ENCODE measurements at places on chromosomes 3 and 15. TPM values are rescaled to one million over a fixed set of nuclear protein-coding genes. Genes with fewer than 3 reads are reported as not detected.
A peak's percentile ranks its signal among the peaks of the same experiment; 100 is the strongest.

DNA sequence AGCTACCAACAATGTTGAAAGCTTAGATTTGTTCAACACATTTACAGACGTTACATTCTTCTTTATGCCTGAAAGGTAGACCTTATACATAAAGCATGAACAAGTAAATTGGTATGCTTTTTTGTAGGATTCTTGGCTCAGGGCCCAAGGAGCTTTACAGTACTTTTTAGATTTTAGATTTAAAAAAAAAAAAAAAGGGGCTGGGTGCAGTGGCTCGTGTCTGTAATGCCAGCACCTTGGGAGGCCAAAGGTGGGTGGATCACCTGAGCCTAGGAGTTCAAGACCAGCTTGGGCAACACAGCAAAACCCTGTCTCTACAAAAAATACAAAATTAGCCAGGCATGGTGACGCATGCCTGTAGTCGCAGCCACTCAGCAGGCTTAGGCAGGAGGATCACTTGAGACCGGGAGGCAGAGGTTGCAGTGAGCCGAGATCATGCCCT lies 39.7 kb downstream of the MEF2A start:
- DNase-seq = no peak

GRCh38 chr15:101244889-101245668 lies 6.8 kb downstream of the CHSY1 start:
- no peak for DNase-seq

DNA sequence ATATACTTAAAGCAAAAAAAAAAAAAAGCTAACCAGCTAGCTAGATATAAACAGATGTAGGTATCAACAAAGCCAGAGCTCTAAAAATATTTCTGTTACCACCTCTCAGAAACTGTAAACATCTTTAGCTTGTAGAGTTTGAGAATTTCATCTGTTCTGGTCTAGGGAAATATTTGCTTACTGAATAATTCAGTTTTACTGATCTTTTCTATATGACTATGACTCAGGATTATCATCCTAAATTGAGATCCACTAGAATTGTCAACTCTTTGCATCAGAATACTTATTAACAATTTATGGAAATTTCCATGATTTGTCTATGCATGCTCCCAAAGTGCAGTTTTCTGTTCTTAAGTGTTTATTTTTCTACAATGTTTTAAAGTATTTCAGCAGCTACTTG lies 517.3 kb downstream of the DIPK2A start:
- DNase-seq = no peak

- peak; percentile 51 for DNase-seq
Measured at GRCh38 chr15:74653426-74654102, 37.9 kb downstream of the CLK3 start.

- peak; percentile 57 for DNase-seq
Measured at GRCh38 chr3:71395927-71396695, 187.4 kb downstream of the FOXP1 start.

DNA sequence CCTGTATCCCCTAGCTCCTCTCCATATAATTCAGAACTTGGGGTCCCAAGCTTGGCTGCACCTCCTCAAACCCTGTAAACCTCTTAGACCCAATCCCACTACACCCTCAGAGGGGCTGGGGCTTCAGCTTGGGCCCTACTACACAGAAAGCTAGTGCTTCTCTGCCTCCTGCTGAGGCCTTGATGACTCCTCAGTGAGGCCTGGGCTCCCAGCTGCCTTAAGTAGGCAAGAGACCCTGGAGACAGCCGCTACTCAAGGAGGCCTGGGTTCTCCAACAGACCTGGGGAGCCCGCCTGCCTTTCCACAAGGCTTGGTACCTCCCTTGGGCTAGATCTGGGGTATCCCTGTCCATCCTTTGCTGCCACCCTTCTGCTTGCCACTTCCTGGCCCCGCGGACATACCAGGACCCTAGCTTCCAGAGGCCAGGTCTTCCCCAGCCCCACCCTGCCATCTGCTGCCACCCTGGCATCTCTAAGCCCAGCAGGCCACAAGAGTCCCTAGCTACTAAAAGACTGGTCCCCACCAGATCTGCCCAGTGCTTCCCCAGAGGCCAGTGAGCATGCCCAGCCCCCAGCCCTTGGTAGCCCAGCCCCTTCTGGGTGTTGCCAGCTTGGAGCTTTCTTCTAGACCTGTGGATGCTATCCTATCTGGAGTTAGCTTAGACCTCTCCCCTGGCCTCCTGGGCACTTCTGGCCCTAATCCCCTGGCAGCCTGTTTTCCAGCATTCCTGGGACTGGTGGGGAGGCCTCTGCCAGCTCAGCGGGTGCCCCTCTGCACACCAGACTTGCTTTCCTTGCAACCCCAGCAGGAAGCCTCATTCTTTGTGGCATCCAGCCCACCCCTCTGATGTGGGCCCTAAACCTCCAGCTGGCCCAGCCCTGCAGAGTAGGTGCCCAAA lies 13.7 kb downstream of the C15orf39 start:
- DNase-seq = peak; percentile 32

GRCh38 chr3:73571238-73571794 lies 53.4 kb downstream of the PDZRN3 start:
- DNase-seq = no peak

- DNase-seq = no peak
Measured at GRCh38 chr3:151769175-151769574, 35.4 kb downstream of the AADACL2 start.

DNA sequence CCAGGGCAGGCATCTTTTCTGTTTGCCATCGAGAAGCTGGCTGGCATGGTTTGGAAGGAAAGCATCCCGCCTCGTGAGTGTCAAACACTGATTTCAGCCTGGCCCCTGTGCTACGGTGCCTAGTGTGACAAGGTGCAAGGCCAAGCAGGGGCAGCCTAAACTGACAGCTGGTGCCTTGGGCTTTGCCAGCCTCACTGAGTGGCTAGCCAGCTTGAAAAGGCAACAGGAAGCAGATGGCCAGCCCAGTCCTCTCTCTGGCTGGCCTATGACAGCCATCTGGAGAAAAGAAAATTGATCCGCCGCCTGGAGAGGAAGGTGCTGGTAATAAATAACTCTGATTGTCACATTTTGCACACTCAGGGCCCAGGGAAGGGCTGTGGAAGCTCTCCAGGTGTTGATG lies 52.2 kb downstream of the C3orf85 start:
- DNase-seq = no peak

GRCh38 chr3:51709675-51710074 lies 2.8 kb downstream of the GRM2 start:
- DNase-seq = no peak

DNA sequence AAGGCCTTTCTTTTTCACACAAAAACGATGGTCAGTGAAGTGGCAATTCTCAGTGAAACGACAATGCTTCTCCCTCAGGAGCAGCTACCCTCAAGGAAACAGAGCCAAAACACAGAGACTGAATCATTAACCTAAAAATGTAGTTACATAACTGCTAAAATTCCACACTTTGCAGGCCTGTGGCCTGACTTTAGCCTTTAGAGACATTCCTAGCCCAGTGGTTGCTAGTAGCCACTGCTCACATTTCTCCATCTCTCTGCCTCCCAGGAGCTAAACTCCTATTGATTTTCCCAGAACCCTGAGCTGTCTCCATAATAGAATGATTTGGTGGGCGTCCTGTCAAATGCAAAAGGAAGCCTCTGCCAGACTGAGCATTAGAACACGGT lies 630.1 kb upstream of the KCNMB2 start:
- DNase-seq = peak; percentile 96

DNA sequence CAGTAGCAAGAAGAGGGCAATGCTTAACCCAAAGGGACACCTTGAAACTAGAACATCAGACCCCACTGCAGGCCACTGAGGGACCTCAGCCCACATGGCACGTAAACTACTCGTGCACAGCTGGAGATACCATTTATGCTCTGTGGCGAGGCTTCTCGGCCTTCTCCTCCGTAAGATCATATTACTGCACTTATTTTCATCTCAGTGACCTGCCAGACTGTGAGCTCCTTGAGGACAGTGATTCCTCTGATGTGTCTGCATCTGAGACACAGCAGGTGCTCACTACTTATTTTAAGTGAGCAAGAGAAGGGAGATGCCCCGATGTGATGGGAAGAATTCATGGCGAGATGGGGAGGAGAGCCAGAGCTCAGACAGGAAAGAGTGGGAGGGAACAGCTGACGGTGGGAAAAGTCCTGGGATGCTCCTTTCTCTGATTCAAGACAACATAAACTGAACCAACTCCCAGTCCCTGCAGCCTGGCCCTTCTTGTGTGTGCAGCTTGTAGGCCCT lies 137.6 kb downstream of the RPLP1 start:
- DNase-seq = no peak

GRCh38 chr3:15633159-15633558 lies 31.6 kb downstream of the BTD start:
- DNase-seq = peak; percentile 39

- DNase-seq = peak; percentile 54
Measured at GRCh38 chr3:141050576-141051442, at the start of gene SPSB4. SPSB4 (plus strand) TSS chr3:141051347; CDS start chr3:141066105, 14,758 bp downstream.

DNA sequence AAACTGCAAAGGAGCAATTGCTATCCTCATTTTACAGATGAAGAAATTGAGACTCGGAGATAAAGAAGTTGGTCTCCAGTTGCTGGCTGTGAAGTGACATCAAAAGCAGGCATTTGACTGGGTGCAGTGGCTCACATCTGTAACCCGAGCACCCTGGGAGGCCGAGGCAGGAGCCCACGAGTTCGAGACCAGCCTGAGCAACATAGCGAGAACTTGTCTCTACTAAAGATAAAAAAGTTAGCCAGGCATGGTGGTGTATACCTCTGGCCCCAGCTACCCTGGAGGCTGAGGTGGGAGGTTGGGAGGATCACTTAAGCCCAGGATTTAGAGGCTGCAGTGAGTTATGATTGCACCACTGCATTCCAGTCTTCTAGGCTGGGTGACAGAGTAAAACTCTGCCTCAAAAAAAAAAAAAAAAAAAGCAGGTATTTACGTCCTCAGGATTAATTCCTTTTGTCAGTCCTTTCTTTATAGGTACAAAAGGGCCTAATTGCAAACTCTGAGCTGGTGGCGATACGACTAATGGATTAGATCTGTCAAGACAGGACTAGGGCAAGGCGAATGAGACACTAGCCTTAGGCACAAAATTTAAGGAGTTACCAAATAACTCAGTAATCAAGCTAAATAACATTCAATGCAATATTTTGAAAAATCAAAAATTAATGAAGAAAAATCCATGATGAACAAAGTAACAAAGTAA lies 5.9 kb upstream of the DNASE1L3 start:
- no peak for DNase-seq

- DNase-seq = peak; percentile 91
Measured at GRCh38 chr3:69784954-69785514, 45.8 kb downstream of the MITF start.

- DNase-seq = peak; percentile 58
Measured at GRCh38 chr15:47870300-47870955, 153.1 kb downstream of the SEMA6D start.

- DNase-seq = no peak
Measured at GRCh38 chr3:61253756-61254155, 2.5 kb upstream of the FHIT start.

DNA sequence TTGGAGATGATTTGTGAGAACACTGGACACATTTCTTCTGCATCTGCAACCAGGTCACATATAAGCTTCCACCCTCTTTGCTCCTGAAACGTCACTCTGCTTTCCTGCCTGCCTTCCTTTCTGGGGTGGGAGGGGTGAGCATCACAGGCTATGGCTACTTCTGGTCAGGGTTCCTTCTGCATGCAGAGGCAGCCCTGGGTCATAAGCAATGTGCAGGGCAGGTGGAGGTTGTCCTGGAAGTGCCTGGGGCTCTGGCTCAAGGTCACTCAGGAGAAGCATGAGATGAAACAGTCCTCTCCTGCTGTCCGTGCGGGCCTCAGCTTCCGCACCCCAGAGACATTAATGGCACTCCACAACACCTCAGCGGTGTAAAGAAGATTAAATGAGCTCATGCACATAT lies 15.1 kb downstream of the SLC6A20 start:
- no peak for DNase-seq

DNA sequence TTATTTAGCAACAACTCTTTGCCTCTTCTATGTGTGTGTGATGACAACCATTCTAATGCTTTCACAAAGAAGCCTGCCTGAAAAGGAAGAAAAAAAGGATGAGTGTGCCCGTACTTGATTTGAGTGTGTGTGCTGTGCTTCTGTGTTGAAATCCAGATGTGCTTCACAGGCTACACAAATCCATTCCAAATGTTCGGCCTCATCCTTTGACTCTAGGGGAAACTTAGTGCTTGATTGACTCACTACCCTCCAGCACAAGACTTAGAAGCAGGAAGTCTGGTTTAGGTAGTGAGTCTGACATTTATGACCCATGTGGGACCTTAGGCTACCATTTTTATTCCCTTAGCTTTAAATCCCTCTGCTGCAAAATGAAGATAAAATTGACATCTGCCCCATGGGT lies 108.8 kb upstream of the PLAAT1 start:
- no peak for DNase-seq

DNA sequence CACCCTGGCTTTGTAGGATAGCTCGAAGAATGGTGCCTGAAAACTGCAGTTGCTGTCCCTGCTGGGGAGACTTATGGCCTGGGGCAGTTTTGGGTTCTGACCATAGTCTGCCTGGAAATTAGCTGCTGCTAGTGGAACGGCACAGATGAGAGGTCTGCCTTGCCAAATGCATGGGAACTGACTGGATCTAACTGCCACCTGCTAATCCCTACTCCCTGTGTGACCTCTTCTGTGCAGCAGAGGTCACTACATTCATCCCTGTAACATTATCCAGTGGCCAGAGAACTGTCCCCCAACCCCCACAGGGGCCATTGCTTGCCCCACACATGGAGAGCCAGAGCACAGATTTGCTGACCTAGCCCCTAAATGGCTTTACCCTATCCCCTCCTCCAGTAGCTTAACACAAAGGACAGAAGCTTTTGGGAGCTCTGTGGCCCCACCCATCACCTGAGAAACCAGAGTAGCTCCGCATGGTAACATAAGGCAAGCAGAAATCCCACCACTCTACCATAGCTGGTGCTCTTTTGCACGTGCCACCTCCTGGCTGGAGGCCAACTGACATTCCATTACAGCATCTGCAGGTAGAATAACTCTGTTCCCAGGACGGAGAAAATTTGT lies 840.0 kb downstream of the EPHA3 start:
- no peak for DNase-seq

Gene COL6A5
- not detected for total RNA-seq

Gene FANCD2
- total RNA-seq = 16.0 TPM

Gene SHQ1
- 14.0 TPM for total RNA-seq

Gene UBE2E2
- total RNA-seq = 12.0 TPM

Gene DUOXA2
- 0.05 TPM for total RNA-seq

Gene A4GNT
- not detected for total RNA-seq

Gene WNT7A
- 0.15 TPM for total RNA-seq

Gene WDR49
- not detected for total RNA-seq

Gene CFAP100
- not detected for total RNA-seq

Gene OGG1
- total RNA-seq = 9.6 TPM

Gene SAMD7
- not detected for total RNA-seq

Gene TMIE
- total RNA-seq = not detected

Gene FOXL2NB
- 1.4 TPM for total RNA-seq

Gene TJP1
- 45.2 TPM for total RNA-seq

Gene P4HTM
- 25.7 TPM for total RNA-seq

Gene ARPIN
- total RNA-seq = 5.2 TPM

Gene NXPE3
- 19.2 TPM for total RNA-seq
